Islet precursor cell (in vitro differentiated cells): ENCODE measurements at places on chromosomes 13 and 19.

DNA sequence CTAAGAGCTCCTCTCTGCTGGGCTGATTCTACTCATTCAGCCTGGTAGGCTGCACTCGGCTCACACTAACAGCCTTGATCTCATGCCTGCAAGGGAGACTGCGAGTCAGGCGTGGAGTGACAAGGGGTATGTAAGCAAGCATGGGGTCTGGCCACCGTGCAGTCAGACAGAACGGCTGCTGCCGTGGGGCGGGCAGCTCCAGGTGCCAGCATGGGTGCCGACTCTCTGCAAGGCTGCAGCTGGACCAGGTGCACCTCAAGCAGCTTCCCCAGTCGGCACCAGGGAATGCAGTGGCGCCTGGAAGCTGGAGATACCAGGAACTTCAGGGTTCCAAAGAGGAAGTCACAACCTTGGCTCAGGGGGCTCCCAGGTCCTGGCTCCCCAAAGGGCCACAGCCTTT, 892.3 kb downstream of the OLFM4 start:
- DNase-seq: no peak

DNA sequence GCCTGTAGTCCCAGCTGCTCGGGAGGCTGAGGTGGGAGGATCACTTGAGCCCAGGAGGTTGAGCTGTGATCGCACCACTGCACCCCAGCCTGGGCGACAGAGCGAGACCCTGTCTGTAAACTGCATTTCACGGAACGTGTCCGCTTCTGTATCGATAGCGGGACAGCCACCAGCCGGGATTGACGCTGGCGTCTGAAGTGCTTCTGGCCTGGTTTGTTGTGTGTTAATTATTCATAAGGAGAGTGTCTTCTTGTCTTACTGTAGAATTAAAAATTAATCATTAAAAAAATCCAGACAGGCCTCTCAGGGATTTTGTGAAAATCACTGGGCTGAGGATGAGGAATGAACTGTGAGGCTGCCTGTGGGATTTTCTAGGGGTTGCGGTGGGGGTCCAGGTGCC, 16.2 kb upstream of the MISP start:
- DNase-seq: no peak

DNA sequence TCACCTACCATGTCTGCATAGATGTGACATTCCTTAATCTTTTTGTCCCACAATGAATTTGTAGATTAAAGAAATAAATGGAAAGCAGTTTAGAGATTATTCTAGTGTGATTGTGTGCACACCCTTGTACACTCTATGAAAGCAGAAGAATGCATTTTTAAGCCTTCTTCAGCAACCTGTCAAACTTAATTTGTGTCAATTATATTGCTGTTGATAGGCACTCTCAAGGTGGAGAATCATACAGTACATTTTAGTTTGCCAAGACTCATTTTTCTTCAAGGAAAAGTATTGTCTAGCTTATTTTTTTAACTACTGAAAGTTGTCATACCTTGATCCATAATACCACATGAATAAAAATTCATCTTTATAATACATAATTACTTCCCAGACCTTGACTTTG, 1898.9 kb downstream of the OLFM4 start:
- no peak for DNase-seq

- DNase-seq: no peak
Observed at GRCh38 chr13:73633817-73634460, 500.3 kb downstream of the KLF12 start.

DNA sequence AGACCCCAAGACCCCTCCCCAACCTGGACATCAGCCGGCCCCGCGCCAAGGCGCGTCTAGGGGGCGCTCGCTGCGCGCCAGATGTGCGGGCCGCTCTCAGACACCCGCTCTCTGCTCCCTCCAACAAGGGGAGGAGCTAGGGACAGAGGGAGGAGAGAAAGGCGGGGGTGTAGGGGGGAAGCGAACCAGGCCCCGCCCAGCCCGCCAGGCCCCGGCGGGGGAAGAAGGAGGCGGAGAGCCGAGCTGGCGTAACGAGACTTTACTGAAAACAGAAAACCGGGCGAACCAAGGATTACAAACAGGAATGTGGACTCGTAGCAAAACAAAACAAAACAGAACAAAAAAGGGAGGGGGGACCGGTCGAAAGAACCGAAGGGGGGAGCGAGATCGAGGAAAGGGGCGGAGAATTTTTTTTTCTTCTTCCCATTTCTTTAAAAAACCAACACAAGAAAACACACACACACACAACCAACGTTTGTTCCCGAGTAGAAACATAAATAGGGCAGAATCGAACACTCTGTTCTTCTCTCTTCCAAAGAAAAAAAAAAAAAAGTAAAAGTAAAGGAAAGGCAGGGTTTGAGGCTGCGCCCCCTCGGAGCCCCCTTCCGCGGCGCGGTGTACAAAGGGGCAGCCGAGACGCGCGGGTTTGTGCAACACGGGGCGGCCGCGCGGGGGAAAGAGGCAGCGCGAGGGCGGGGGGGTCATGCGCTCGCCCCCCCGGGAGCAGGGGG, 1.7 kb downstream of the JUND start:
- DNase-seq: peak; percentile 97

GRCh38 chr13:51584731-51585672, 740 bp downstream of the WDFY2 start:
- peak; percentile 83 for DNase-seq

DNA sequence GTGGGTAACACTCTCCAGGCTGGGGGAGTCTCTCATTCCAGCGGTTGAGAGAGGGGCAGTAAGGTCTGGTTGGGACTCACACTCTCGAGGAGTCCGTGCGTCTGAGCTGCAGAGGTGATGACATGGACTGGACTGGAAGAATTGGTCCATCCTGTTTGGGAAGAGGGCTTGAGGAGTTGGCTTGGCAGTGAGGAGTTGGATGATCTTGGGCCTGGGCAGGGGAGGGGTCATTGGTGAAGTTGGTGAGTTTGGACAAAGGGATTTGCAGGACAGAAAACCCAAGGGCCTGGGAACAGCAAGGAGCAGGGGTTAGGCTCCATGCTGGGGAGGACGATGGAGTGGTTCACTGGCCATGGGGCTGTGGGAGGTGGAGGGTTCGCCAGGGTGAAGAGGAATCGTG, 3.7 kb downstream of the PPP1R37 start:
- DNase-seq: no peak

DNA sequence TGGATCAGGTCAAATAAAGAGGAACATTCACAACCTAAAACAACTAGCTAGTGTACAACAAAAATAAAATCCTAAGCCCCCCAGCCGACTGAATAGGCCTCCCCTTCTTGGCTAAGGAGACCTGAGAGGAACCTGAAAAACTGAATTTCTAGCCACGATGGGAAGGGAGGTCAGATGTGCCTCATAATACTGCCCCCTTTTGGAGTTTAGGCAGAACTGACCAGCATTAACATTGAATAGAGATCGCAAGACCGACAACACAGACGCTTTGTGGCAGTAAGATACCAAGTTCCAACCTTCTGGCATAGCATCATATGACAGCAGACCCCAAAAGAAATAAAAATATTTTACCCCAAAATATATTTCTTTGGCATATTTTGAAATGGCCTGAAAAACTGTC, 15.9 kb downstream of the CBY2 start:
- no peak for DNase-seq

- no peak for DNase-seq
Observed at GRCh38 chr13:76329866-76330580, 556.2 kb downstream of the KCTD12 start.

DNA sequence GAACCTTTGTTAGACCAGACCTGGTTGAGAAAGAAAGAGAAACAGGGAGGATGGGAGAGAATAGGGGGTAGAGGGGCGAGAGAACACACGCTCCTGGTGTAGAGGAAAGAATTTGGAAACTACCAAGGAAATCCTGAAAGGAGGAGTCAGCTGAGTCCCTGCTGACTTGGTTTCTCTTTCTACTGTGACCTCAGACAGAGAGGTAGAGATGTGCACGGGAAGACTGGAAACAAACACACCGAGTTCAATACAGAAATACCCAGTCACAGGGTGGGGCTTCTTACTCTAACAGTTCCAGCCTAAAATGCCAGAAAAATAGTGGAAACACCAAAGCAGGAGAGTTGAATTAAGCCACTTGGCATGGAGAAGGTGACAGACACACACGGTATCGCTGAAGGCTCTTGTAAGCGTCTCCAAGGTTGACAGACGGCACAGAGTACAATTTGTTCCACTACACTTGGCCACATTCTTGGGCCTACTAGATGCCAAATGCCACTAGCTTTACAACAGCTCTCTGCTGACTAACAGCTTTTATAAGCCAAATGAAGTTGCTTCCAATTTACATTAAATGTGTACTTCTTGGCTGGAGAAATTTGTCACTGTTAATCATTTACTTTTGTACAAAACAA, 28.1 kb downstream of the LATS2 start:
- DNase-seq: no peak

DNA sequence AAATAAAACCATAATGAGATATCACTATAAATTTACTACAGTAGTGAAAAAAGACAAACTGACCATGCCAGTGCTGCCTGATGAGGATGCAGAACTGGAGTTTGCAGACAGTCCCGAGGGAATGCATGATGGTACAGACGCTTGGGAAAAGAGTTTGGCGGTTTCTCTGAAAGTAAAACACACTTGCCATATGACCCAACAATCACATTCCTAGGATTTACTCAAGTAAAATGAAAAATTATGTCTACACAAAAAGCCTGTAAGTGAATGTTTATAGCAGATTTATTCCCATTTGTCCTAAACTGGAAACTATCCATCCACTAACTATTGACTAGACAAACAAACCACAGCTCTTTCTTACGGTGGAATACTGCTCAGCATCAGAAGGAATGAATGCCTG, 271.0 kb downstream of the DNAJC15 start:
- DNase-seq: no peak

GRCh38 chr13:106477303-106477702, 58.2 kb downstream of the EFNB2 start:
- DNase-seq: no peak
